ENCODE measurements at places on chromosomes 6 and 20. TPM values are rescaled to one million over a fixed set of nuclear protein-coding genes. Genes with fewer than 3 reads are reported as not detected.

DNA sequence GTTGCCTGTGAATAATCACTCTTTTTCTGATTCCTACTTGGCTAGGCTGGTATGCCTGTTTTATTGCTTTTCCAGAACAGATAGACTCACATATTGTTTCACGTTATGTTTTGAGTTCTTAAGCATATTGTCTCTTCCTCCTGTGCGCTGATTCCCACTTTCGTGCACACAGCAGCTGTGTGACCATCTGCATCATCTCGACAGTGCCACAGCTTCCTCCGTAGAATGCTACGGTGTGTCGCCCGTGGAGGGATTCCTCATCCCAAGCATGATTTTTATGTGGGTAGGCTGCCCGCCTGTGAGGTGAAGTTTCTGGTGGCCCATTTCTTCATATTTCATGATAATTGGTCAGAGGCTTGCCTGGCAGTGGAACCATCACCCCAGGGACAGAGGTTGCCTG, 31.8 kb downstream of the PLCB4 start:
- peaks cover 4% of the 10 kb centered on the region for H3K27me3 ChIP-seq
- peaks cover 14% of the 10 kb centered on the region for H3K4me1 ChIP-seq
- peak overlapping the region; percentile 75 for H3K4me3 ChIP-seq
- H3K27ac ChIP-seq: peak overlapping the region; percentile 86

DNA sequence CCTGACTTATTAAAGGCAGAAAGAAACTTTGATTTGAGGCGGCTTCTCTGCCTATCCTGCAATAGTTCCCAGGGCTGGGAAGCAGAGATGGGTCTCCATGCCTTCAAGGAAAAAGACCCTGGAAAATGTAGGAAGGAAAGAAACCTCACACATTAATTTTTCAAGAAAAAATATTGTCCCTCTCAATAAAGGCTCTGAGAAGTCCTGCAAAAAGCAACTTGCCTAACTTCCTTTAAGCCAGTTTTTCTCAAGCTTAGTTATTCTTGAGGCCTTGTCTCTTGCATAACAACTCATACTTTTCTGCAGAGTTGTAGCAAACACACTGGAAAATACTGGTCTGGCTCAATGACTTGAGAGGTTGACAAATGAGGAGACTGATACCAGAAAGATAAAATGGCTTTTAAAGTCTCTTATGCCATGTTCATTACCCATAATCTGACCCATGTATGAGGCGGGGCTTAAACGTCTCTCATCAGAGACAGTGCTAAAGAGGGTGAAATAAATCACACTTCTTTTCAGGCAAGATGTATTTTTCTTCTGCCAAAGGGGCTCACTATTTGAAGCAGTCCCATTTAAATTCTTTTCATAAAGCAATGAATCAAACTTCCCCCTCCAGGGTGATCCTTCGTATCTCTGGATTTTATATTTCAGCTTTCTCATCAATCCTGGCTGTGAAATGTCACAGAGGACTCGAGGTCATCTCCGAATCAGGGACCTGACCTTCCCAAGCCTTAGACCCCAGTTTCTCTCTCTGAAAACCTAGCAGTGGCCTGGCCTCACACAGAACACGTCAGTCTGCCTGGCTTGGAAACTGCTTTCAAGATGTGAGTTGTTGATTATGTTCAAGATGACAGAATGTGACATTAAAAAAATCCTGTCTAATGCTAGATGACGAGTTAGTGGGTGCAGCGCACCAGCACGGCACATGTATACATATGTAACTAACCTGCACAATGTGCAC, 82.3 kb upstream of the KCNG1 start:
- H3K27ac ChIP-seq: no peak overlapping the region
- no peaks in the 10 kb centered on the region for H3K36me3 ChIP-seq
- no peak for DNase-seq
- peaks cover 8% of the 10 kb centered on the region for H3K27me3 ChIP-seq

DNA sequence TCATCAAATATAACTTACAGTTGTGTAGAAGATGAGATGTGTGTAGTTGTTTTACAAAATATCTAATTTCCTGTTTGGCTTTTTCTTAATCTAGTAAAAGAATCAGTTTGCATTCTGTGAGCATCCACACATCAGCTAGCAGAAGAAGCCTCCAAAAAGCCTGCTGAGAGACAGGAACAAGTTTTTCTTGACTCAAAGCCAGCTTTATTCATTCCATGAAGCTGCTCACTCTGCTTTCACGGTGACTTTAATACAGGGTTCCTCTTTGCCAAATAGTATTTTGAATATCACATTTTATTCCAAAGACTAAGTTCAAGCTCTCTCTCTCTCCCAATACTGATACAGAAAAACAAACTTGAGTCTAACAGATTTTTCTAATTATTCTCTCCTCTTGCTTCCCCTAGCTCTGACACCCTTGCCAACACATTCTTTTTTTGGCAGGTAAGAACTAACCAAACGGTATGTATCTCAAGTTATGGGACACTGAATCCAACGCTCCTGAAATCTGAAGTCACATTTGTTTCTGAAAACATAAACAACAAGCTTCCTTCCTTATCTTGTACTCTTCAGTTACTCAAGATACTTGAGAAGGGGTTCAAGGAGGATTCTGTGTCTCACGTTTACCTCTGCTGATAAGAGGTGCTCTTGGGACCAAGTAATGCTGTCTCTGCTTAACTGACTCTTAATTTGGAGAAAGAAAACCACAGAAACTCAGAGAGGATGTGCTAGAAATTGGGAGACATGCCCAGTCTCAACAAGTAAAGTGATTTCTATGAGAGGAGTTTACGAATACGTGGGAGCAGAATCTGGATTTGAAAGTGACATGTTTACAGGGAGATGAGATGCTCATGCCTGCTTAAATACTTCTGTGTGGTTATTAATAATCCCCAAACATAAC, 184.2 kb upstream of the SPTLC3 start:
- no peak overlapping the region for H3K27ac ChIP-seq
- peaks cover 17% of the 10 kb centered on the region for H3K4me1 ChIP-seq
- peaks cover 5% of the 10 kb centered on the region for H3K27me3 ChIP-seq
- H3K36me3 ChIP-seq: no peaks in the 10 kb centered on the region
- no peak for DNase-seq

DNA sequence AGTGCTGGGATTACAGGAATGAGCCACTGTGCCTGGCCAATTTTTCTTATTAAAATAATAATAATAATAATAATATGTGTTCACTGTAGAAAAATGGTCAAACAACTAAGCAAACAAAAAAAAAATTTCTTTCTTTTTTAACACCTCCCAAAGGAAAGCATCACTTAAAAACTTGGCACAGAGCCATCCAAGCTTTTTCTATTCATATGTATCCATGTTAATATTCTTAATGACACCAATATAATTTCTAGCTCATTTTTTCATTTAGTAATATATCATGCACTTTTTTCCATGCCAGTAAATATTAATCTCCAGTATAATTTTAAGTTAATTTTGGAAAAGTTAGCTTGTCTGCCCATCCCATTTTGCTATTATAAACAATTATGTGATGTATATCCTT, 101.8 kb downstream of the MBOAT1 start:
- no peaks in the 10 kb centered on the region for H3K36me3 ChIP-seq
- no peak for DNase-seq
- H3K4me3 ChIP-seq: no peak overlapping the region
- H3K27me3 ChIP-seq: no peaks in the 10 kb centered on the region
- H3K27ac ChIP-seq: no peak overlapping the region
- H3K4me1 ChIP-seq: no peaks in the 10 kb centered on the region

DNA sequence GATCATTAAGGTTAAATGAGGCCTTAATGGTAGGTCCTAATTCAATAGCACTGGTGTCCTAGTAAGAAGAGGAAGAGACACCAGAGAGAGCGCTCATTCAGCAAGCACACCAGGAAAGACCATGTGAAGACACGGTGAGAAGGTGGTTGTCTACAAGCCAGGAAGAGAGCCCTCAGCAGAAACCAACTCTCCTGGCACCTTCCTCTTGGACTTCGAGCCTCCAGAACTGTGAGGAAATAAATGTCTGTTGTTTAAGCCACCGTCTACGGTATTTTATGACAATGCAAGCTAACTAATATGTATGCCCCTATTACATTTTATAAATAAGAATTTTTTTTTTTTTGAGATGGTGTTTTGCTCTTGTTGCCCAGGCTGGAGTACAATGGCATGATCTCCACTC, 59.3 kb downstream of the IL20RA start:
- peaks cover 6% of the 10 kb centered on the region for H3K27me3 ChIP-seq
- H3K4me3 ChIP-seq: no peak overlapping the region
- H3K27ac ChIP-seq: no peak overlapping the region
- no peaks in the 10 kb centered on the region for H3K36me3 ChIP-seq

The SPAG4 gene
- total RNA-seq: 5.0 TPM

DNA sequence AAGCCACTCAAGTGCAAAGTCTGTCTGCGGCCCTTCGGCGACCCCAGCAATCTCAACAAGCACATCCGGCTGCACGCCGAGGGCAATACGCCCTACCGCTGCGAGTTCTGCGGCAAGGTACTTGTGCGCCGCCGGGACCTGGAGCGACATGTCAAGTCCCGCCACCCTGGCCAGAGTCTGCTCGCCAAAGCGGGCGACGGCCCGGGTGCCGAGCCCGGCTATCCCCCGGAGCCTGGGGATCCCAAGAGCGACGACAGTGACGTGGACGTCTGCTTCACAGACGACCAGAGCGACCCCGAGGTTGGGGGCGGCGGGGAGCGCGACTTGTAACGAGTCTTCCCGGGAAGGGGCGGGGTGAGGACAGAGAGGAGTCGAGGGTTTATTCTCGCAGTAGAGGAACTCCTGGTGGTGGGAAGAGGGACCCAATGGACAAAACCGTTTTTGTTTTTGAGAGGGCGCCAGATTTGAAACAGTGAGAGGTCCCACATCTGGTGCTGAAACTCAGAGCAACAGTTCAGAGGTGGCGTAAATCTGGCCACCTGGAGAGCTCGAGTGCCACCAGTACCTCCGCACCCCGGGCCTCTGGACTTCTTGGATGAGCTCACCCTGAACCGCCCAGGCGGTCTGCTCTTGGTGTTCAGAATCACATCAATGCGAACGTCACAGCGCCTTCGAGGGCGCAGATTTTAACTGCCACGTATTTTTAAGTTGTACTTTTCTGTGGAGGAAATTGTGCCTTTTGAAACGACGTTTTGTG, 8.0 kb downstream of the PRDM13 start:
- H3K4me3 ChIP-seq: peak overlapping the region; percentile 96
- H3K27ac ChIP-seq: peak overlapping the region; percentile 91
- H3K4me1 ChIP-seq: peaks cover 30% of the 10 kb centered on the region
- DNase-seq: peak; percentile 84
- H3K36me3 ChIP-seq: peaks cover 5% of the 10 kb centered on the region
- peaks cover 17% of the 10 kb centered on the region for H3K27me3 ChIP-seq

The NNAT gene
- total RNA-seq: 1,047 TPM

DNA sequence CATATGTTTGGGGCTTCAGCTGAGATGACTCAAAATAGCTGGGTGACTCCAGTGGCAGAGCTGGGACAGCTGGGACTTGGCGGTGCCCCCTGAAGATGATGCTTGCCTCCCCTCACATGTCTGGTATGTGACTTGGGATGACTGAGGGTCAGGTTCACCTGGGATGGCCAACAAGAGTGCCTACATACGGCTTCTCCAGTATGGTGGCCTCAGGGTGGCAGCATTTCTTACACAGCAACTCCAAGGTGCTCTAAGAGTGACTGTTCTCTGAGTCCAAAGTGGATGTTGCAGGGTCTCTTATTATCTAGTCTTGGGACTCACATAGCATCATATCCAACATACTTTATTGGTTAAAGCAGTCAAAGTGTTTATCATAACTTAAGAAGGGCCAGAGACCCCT, 87.8 kb upstream of the CENPW start:
- no peaks in the 10 kb centered on the region for H3K36me3 ChIP-seq
- H3K27ac ChIP-seq: no peak overlapping the region
- no peak for DNase-seq
- H3K27me3 ChIP-seq: no peaks in the 10 kb centered on the region

DNA sequence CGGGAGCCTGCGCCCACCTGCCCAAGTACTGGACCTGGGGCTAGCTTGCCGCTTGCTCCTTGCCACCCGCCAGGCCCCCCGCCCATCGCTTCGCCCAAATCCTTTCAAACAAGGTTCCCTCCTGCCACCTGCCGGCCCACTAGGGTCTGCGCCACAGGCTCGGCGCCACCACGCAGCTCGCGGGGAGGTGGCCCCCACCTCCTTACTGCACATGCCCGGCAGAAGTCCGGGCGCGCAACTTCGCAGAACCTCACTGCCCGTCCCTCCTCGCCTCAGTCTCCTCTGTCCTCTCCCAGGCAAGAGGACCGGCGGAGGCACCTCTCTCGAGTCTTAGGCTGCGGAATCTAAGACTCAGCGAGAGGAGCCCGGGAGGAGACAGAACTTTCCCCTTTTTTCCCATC, 11.2 kb downstream of the GNAS-AS1 start:
- DNase-seq: peak; percentile 65
- H3K4me1 ChIP-seq: peaks cover 39% of the 10 kb centered on the region
- no peak overlapping the region for H3K27ac ChIP-seq
- H3K4me3 ChIP-seq: peak overlapping the region; percentile 55
- peaks cover 4% of the 10 kb centered on the region for H3K36me3 ChIP-seq

The LAMP5 gene
- total RNA-seq: not detected

- H3K4me3 ChIP-seq: no peak overlapping the region
- DNase-seq: no peak
- no peaks in the 10 kb centered on the region for H3K36me3 ChIP-seq
- no peak overlapping the region for H3K27ac ChIP-seq
Observed at GRCh38 chr6:129575378-129576118, 134.4 kb downstream of the ARHGAP18 start.

The BPIFB1 gene
- total RNA-seq: not detected

DNA sequence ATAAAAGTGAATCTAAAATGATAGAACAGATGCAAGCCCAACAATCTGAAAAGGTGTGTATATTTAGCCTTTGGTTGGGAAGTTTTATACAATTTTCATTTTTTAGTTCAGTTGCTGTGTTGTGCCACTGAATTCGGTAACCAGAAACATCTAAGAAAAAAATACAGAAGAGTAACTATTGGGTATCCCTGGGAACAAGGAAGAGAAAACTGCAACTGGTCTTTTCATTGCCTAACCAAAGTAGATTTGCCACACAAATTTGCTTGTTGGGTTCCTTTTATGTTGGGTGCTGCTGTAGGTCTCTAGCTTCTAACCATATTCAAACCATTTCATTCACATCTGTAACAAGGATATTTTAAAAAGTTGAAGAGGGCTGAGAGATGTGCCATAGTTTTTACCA, 2.8 kb upstream of the TMEM30A start:
- no peaks in the 10 kb centered on the region for H3K36me3 ChIP-seq
- no peak overlapping the region for H3K27ac ChIP-seq
- no peaks in the 10 kb centered on the region for H3K27me3 ChIP-seq
- peaks cover 4% of the 10 kb centered on the region for H3K4me1 ChIP-seq
- no peak overlapping the region for H3K4me3 ChIP-seq

Measured in glutamatergic neuron (in vitro differentiated cells).